ENCODE measurements at places on chromosomes 7 and 10.
A peak's percentile ranks its signal among the peaks of the same experiment; 100 is the strongest.

DNA sequence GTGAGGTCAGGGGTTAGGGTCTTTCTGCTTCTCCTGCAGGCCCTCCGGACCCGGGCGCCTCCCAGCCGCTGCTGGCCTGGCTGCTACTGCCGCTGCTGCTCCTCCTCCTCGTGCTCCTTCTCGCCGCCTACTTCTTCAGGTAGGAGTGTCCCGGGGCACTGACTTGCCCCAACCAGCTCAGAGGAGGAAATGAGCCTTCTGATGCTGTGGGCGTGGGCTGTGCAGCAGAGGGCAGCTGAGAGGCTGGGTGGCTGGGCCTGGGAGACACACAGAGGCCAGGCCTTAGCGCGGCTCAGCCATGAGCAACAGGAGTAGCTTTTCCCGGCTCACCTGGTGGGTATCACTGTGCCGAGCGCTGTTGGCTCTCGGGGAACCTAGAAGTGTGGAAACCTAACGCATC, 78.9 kb downstream of the MKI67 start:
- DNase-seq, result peak; percentile 94

DNA sequence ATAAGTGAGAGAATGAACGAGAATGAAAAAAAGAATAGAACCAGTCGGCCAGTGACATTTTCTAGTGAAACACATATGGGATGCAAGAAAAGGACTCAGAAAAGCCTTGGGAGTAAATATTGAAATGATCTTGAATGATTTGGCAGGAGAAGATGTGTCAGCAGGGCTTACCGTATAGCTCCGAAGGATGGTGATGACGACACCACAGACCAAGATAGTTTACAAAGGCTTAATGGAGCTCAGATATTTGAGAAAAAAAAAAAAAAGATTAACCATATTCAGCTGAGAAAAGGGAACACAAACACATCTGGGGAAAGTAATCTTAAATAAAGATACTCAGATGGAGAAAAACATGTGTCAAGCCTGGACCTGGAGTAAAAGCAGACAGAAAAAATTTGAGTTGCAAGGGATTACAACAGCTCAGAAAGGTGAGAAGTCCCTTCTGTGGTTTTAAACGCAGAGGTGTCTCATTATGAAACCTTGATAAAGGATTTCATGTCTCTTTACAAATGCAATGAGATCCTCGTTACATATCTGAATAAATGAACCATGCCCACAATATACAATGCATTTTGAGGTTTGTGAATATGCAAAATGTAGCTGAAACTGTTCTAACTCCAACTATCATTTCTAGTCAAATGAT, 36.0 kb downstream of the DNAJB9 start:
- DNase-seq, result no peak

DNA sequence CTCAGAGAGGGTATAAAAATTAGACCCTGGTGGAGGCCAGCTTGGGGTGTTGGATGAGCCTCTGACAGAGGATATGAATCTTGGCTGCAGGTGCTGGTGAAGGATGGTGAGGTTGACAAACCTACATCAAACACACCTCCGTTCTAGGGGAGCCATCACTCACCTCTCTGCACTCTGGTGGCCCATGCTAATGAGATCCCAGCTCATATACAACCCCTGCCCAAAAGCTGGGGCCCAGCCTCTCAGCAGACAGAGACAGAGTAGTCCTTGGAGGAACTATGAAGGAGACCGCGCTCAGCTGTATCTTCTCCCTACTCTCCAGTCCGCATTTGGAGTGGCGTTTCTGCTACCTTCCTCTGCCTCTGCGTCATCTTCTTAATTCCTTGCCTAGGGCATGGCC, 83.1 kb upstream of the SORCS3 start:
- no peak for DNase-seq

DNA sequence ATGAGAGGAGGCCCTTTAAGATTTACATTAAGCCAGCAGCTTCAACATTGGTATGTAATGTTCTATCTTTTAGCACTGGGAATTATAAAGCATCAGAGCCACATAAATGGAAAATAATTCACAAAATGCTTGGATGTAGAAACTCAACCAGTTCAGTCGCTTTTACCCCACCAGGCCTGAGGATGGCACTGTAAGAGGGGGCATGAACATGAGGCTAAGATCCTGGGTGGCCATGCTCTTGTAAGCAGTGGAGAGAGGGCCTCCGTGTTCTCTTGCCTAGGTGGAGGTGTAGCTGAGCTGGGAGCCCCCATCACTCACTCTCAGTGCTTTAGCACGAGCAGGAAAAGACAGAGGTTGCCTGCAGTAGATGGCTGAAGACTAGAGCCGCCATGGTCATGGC, 238.8 kb downstream of the FANK1 start:
- DNase-seq, result no peak

All from suppressor macrophage (primary cell).